Stimulated activated CD4-positive, alpha-beta T cell treated with anti-CD3 and anti-CD28 coated beads, Interleukin-1b, Interleukin-23, amount 100 ng/mL, for 1 hour (primary cell): ENCODE measurements at places on chromosomes 11 and 22.

- no peak for DNase-seq
These were observed 55.4 kb downstream of the MED15 start for GRCh38 chr22:20562607-20563465.

- DNase-seq, result no peak
These were observed 238.7 kb upstream of the ANO3 start for GRCh38 chr11:26093206-26093605.

DNA sequence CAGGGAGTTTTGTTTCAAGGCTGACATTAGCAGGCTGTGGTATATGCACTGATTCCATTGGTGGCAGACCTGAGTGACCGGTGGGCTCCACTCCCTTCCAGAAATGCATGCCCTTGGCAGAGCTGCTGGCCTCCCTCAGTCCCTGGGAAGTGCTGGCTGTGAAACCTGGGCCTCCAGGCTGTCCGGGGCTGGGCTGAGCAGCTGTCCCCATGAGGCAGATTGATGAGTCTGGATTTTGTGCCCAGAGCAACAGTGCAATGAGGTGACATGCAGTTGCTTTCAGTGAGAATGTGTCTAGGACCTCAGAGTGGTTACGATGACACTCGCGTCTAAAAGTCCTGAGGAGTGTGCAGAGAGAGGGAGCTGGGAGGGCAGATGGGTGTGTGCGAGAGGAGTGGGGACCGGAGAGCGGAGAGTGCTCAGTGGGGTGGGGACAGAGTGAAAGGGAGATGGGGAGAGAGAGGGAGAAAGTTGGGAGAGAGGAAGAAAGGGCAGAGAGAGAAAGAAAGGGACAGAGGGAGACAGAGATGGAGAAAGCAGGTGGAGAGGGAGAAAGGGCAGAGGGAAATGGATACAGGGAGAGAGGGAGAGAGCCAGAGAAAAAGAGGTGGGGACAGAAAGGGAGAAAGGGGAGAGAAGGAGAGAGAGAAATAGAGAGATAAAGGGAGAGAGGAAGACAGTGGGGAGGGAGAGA is 978.3 kb downstream of the BRD1 start:
- no peak for DNase-seq

DNA sequence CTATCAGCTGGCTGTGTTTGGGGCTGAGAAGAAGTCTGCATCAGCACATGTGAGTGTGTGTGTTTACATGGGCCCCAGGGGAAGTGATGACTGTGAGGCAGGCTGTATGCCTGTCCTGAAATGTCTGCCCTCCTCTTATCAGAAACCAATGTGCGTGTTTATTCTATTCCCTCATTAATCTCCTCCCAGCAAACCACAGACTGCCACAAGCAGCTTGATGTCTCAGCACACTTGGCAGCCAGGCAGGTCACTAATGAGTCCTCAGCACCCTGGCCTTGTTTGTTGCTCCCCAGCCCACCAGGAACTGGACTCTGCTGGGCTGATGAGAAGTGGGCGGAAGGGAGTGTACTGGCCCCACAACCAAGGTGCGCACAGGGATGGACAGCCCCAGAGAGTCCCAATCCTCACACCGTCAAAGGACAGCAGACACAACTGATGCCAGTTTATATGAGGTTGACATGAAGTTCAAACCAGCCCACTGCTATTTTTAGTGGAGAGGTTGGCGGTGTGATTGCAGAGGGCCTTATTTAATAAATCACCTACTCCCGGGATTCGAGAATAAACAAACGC is 225.8 kb downstream of the ETS1 start:
- no peak for DNase-seq

DNA sequence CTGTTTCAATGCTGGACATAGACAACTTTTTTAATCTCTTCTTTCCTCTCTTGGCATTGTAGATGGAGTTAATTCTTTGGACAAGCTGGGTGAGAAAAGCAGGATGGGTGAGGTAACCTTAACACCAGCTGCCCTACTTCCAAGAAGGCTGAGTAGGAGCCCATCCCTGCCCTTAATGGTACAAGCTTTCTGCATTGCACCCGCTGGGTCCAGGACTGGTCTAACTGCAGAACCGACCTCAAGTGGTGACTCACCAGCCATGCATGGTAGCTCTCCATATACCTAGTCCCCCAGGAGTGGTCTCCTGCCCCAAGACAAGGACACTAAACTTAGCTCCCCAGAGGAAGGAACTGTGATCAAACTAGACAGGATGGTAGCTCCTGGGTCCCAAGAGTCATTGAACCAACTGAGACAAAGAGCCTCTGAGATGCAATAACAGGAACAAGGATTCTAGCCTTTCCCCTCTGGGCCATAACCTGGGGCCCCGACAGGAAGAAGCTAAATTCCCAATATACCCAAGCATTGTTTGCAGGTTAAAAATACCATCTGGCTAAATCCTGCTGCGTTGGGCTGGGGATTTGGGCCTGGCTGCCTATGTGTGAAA is 32.1 kb downstream of the RPL27A start:
- DNase-seq, result no peak

- DNase-seq, result no peak
These were observed 92.3 kb upstream of the TEAD1 start for GRCh38 chr11:12581923-12582322.

DNA sequence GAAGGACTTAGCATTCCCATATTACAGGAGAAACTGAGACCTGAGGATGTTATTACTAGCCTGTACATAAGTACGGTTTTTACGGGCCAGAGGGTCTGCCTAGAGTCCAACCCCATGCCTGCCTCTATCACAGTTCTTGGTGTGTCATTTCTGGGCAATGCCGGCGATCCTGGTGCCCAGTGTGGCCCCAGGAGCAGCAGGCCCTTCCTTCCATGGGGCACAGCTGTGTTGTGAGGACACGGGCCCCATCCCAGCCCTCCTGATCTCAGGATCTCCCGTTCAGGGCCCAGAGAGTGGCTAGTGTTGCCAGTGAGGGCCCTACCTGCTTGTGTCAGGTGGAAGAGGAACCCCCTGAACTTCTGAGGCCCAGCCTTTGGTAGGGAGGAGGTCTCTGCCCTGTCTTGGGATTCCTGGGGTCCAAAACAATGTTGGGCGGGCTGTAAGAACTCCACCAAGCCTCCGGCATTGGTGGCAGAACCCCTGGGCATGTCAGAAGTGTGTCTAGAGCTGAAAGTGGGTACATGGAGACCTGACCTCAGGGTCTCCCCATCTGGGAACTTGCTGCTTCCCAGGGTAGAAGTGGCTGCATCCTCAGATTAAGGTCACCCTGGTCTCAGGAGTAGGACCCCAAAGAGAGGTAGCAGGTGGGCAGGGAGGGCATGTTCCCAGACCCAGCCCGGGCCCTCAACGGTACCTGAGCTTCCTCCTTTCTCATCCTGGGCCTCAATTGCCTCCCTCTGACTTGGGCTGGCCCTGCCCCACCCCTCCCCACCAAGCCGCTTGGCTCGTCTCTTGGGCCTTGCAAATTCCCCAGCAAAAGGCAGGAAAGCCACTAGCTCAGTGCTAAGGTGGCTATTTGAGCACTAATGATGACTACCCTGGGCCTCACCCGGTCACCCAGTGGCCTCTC is 74.6 kb upstream of the KCNQ1OT1 start:
- DNase-seq, result no peak

GRCh38 chr11:5691964-5692361 is 2.4 kb downstream of the TRIM22 start:
- no peak for DNase-seq

GRCh38 chr11:97622795-97623194 is 1233.0 kb downstream of the JRKL start:
- DNase-seq, result no peak

- DNase-seq, result no peak
These were observed 35.6 kb downstream of the GAS2 start for GRCh38 chr11:22702031-22702430.

DNA sequence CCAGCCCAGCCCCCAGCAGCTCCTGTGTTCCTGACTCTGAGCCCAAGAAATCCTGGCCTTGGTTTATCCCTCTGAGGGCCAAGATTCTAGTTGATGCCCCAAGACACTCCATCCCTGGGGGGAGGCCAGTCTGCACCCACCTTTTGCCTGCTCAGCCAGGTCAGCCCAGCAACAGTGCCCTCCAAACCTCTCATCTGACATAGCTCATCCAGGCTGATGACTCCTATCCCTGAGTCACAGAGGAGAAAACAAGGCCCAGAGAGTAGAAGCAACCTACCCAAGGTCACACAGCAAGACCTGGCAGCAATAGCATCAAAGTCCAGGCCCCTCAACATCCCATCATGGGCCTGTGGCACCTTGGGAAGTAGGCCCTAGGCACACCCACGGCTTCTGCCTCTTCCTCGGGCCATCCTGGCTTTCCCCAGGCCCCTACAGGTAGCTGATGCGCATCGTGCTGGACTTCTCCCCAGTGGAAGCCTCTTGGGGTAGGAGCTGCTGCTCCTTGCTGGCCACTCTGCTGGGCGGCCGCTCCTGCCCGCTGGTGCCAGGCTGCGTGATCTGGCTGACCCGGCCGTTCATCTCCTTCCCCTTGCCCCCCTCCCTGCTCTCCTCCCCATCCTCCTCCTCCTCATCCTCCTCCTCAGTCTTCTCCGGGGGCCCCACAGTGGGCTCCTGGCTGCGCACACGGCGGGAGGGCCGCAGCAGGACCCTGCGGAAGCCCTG is 6.0 kb downstream of the SSTR3 start:
- no peak for DNase-seq

DNA sequence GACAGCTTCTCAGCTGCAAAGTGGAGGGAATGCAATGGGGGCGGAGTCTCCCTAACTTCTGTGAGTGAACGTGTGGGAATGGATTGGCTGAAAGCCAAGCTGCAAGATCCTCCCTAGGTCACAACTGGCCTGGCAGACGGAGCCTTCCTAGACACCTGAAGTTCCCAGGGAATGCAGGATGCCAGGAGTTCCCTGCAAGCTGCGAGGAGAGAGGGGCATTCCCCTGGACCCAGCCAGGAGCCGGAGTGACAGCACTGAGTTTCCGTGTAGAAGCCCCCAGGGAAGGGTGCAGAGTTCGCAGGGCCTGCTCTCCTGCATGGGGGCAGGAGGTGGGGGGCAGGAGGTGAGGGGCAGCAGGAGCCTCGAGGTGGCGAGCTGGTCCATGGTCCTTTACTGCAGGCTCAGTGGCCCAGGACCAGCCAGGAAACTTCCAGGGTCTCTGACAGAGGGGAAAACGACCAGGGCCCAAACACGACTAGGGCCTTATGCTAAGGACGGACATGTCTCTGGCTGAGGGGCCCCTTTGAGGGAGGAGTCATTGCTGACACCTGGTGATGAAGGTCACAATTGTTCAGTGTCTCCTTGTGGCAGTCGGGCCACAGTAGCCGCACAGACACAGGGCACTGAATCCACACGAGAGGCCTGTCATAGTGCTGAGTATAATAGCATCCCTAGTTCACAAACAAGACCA is 141.4 kb downstream of the FBXO7 start:
- DNase-seq, result no peak

- DNase-seq, result no peak
These were observed 205.9 kb downstream of the HIPK3 start for GRCh38 chr11:33463059-33463458.

DNA sequence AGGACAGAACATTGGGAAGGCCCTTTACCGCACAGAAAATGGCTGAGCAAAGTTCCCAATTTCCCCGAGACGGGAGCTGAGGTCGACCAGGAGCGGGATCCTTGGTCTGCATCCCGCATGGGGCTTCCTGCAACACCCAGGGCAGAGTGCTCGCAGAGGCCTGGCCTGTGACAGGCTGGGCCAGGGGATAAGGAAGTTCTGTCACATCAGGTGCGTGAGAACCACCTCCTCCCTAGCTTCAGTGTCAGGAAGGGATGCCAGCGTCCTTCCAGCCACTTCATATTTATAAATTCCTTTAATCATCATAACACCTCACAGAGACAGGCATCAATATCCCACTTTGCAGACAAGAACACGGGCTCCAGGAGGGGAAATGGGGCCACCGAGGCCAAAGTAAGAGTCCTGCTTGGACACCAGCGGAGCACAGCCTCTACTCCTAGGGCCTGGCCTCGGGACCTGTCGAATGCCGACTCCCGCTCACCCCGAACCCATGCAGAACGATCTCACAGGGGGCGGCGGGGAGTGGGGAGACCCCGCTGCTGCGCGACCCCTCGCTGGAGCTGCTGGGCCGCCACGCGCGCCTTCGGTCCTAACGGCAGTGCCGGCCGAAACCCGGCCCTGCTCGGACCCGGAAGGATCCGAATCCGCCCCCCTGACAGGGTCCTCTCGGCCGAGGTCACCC is 532 bp downstream of the BET1L start:
- DNase-seq, result no peak

GRCh38 chr11:122893131-122893530 is 10.6 kb downstream of the JHY start:
- DNase-seq, result no peak

DNA sequence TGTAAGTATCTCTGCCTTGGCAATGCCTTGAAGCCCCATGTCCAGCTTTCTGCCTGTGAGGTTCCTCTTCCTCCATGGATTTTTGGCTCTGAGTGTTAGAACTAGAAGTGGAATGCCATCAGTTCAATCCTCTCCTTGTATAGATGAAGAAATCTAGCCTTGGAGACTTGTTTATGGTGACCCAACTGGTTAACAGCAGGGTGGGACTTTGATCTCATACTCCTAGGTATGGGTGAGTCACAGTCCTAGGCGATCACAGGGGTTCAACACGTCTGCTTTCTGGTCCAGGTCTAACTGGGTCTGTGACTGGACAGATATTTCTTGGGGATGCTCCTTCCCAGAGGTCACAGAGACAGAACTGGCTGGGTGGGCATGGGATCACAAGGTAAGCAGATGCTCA is 9.2 kb upstream of the MTFP1 start:
- DNase-seq, result no peak

- DNase-seq, result no peak
These were observed 2.4 kb downstream of the PAFAH1B2 start for GRCh38 chr11:117146521-117146920.

- DNase-seq, result no peak
These were observed 429.5 kb downstream of the TBC1D22A start for GRCh38 chr22:47191671-47192650.

DNA sequence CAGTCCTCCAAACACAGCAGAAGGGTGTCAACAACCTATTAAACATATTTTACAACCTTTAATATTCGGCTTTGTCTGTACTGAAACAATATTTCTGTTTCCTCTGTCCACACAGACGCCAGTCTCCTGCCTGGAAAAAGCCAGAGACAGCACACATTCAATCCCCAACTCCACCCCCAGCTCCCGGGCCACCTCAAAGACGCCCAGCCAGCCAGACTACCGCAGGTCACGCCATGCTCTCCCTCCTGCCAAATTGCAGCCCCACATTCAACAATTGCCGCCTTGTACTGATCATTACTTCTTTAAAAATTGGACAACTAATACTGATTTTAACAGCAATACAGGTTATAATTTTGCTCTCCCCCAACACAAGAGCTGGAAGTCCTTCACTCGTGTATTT is 1.2 kb downstream of the SERGEF start:
- no peak for DNase-seq

- no peak for DNase-seq
These were observed 19.9 kb downstream of the OR8G5 start for GRCh38 chr11:124276081-124276480.

GRCh38 chr11:69889400-69890318 is 70.4 kb upstream of the FGF3 start:
- no peak for DNase-seq
